ENCODE measurements at places on chromosomes 12 and 14.

DNA sequence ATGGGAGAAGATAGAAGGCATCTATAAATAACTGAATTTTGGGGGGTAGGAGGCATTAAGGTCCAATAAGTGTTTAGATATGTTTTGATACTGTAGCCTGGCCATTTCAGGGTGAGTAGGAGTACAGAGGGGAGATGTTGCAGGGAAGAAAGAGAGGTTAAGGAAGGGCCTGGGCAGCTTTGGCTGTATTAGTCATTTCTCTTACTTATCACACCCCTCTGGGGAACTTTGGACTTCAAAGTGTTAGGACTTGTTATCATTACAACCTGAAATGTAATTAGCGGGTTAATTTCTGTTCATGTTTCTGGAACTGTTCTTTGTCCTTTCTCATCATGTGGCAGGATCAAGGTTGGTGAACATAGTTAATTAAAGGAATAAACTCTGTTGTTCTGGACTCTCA, 40.3 kb downstream of the SUSD6 start:
- no peak for DNase-seq

DNA sequence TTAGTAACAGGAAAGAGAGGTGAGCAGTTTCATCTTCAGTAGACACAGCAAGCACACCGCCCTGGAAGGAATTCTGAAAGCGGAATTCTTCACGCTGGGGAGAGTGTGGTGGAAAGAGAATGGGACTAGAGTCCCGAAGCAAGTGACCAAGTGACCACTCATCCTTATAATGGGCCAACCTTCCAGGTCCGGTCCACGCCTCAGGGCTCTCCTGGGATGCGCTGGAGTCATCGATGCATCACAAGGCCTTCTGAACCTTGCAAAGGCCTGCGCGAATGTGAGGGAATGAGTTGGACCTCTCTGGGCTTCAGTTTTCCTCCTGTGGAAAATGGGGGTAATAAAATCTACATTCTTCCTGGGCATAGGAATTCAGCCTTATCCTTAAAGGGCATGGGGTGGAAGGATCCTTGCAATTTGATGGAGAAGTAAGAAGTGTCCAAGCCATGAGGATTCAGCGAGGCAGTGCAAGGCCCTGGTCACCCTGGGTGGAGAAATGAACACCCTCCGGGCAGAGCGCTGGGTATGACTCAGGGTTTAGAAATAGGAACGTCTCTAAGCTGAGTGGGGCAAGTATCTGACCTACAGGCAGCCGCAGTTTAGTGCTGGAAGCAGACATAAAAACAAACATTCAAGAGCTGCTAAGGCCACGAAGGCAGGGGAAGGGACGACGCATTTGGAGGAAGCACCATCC, 97.7 kb downstream of the SETD3 start:
- DNase-seq, result no peak

- DNase-seq, result no peak
These were observed 30.1 kb downstream of the P2RX2 start for GRCh38 chr12:132648616-132649225.

DNA sequence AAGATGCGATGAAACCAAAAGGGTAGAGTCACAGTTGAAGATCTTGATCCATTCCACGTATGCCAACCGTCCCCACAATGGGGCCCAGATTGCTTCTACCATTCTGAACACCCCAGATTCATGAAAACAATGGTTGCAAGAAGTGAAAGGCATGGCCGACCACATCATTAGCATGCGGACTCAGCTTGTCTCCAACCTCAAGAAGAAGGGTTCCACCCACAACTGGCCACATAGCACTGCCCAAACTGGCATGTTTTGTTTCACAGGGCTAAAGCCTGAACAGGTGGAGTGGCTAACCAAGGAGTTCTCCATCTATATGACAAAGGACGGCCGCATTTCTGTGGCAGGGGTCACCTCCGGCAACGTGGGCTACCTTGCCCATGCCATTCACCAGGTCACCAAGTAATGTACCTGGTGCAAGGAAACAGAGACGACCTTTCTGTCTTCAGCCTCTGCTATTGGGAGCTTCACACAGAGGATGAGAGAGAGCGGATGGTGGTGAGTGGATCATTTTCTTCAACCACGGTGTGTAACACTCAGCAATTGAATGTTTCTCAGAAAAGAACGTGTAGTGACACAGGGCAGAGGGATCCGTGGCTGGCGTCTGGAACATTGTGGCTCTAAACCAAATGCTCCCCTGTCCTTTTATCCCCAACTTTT, 26.8 kb upstream of the CLEC2D start:
- DNase-seq, result no peak

GRCh38 chr12:1059162-1059561, 68.1 kb downstream of the ERC1 start:
- DNase-seq, result no peak

GRCh38 chr12:82659343-82660207, 27.1 kb upstream of the TMTC2 start:
- no peak for DNase-seq

All from right renal pelvis (tissue), 4 donors.